Right lobe of liver (tissue), 6 donors: ENCODE measurements at places on chromosomes 7 and 10. TPM values are rescaled to one million over a fixed set of nuclear protein-coding genes. Genes with fewer than 3 reads are reported as not detected.

Gene GIMAP2
- total RNA-seq: 4.8 TPM

Gene PAPOLB
- not detected for total RNA-seq

Gene CRTAC1
- total RNA-seq: not detected

Gene CDNF
- 0.93 TPM for total RNA-seq

Gene DPP6
- total RNA-seq: not detected

Gene TMEM270
- total RNA-seq: not detected

Gene FAM25A
- total RNA-seq: not detected

DNA sequence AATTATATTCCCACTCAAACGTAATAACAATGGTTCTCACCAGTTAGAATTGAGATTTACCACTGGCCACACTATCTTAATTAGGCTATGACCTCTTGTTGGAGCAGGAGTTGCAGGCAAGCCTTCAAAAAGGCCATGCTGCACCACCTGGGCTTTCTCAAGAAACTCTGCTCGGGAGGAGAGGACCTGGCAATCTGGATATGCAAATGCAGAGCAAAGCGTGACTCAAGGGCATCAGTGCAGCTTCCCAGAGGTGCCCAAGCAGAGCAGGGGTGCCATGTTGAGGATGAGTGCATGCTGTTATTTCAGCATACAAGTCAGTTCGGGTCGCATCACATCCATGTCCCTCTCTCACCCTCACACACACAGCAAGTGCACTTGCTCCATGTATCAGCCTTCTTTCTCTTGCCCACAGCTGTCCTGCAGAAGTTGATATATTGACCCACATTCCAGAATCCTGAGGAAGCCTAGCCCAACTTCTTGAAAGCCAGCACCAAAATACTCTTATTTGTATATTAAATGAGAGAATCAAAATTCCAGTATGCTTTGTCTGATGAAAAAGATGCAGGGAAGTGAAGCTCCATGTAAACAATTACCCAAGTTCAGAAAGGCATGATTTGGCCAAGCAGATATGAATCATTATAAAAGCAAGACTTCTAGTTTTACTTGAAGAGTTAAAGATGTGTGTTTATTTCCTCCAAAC is 55.7 kb upstream of the IL6 start:
- no peak for DNase-seq
- H3K4me1 ChIP-seq: no peaks in the 10 kb centered on the region
- H3K4me3 ChIP-seq: no peak overlapping the region
- no peaks in the 10 kb centered on the region for H3K36me3 ChIP-seq
- H3K27me3 ChIP-seq: no peaks in the 10 kb centered on the region
- H3K27ac ChIP-seq: no peak overlapping the region

GRCh38 chr7:11810043-11810625 is 21.9 kb downstream of the THSD7A start:
- H3K36me3 ChIP-seq: no peaks in the 10 kb centered on the region
- no peak overlapping the region for H3K4me3 ChIP-seq
- H3K27ac ChIP-seq: no peak overlapping the region
- H3K4me1 ChIP-seq: no peaks in the 10 kb centered on the region
- H3K27me3 ChIP-seq: no peaks in the 10 kb centered on the region

- peaks cover 11% of the 10 kb centered on the region for H3K4me1 ChIP-seq
- no peak within 1 kb of the TSS for H3K27ac ChIP-seq
- no peak for DNase-seq
- H3K4me3 ChIP-seq: peak within 1 kb of the TSS; percentile 66
Observed at GRCh38 chr10:3067118-3067858, at the start of gene PFKP. PFKP (plus strand) TSS chr10:3067548; CDS start chr10:3067596, 48 bp downstream.

DNA sequence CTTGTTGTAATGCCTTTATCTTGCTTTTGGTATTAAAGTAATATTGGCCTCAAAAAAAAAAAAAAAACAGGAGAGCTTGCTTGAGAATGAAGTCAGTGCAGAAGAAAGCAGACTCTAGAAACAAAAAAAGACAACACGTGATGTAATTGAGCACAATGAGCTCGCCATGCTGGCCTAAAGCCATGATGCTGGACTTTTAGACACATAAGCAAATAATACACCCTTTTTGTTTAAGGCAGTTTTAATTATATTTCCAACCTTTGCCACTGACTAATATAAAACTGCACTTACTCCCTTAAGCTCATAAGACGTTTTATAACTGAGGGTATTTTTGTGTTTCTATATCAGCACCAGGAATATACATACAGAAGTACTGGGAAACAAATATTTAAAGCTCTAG is 798.3 kb downstream of the KCNMA1 start:
- H3K36me3 ChIP-seq: no peaks in the 10 kb centered on the region
- H3K4me1 ChIP-seq: no peaks in the 10 kb centered on the region
- no peaks in the 10 kb centered on the region for H3K27me3 ChIP-seq
- no peak overlapping the region for H3K4me3 ChIP-seq
- no peak for DNase-seq

GRCh38 chr10:25068152-25069058 is 52.0 kb downstream of the THNSL1 start:
- DNase-seq: no peak
- H3K36me3 ChIP-seq: no peaks in the 10 kb centered on the region
- H3K27me3 ChIP-seq: no peaks in the 10 kb centered on the region

- H3K4me1 ChIP-seq: no peaks in the 10 kb centered on the region
- no peaks in the 10 kb centered on the region for H3K36me3 ChIP-seq
- no peaks in the 10 kb centered on the region for H3K27me3 ChIP-seq
Observed at GRCh38 chr10:111703986-111704385, 479.6 kb downstream of the GPAM start.

- H3K4me3 ChIP-seq: no peak overlapping the region
- DNase-seq: no peak
- H3K27ac ChIP-seq: no peak overlapping the region
- H3K36me3 ChIP-seq: no peaks in the 10 kb centered on the region
- H3K4me1 ChIP-seq: no peaks in the 10 kb centered on the region
Observed at GRCh38 chr7:45584261-45585210, 10.4 kb downstream of the ADCY1 start.

DNA sequence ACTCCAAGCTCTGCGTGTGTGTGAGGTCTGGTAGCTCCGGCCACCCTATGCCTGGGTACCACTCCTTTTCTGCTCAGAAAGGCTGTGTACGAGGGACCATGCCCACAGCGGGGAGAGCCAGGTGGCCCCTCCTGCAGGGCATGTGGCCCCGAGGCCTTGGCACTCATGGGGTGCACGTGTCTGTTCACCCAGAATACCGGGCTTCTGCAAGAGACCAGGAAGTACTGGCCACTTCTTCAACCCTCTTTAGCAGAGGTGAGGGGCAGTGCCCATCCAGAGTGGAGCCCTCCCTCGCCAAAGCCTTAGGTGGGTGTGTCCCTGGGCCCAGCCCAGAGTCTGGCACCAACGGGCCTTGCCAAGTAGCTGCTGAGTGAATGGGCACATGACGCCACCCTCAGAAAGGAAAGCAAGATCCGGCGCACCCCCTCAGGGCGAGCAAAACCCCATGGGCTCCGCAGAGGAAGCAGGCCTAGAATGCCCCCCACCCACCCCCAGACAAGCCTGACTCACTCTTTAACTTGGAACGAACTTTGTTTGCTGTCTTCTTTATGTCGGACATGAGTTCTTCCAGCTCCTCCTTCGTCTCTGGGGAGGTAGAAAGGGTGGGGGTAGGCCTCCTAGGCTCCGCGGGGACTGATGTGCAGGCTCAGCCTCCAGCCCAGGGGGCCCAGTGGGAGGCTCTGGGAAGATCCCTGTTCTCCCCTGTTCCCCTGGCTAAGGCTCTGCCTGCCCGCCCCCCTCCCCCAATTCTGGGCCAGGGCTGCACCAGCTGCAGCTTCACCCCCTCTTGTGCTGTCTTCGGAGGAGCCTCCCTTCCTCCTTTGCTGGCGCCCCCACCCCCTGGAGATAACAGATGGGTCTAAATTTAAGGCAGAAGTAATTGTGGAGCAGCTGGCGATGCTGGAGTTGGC is 14.6 kb downstream of the STX1A start:
- no peaks in the 10 kb centered on the region for H3K36me3 ChIP-seq
- H3K27ac ChIP-seq: no peak overlapping the region
- DNase-seq: no peak

- H3K4me3 ChIP-seq: no peak overlapping the region
- H3K27me3 ChIP-seq: no peaks in the 10 kb centered on the region
- no peaks in the 10 kb centered on the region for H3K36me3 ChIP-seq
- H3K4me1 ChIP-seq: no peaks in the 10 kb centered on the region
- no peak for DNase-seq
Observed at GRCh38 chr7:158646766-158647474, 57.7 kb downstream of the NCAPG2 start.

DNA sequence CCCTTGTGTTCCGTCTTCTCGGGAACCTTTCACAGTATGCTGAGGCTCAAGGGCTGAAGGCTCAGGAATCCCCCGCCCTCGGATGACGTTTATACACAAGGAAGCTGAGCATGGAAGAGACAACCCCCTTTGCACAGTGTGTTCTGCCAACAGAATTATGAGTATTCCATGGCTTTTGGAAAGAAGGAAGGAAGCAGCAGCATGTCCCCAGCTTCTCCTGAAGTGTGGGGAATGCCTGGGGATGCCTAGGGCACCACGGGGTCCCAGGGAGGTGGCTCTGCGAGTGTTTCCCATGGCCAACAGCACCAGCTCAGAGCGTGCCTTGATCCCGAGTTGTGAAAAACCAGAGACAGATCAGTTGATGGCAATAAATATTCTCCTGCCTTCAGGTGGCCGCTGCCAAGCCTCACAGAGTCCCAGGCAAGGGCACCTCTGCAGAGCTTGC is 88.8 kb upstream of the DDC start:
- H3K36me3 ChIP-seq: no peaks in the 10 kb centered on the region
- H3K4me1 ChIP-seq: peaks cover 18% of the 10 kb centered on the region
- peak; percentile 37 for DNase-seq
- no peaks in the 10 kb centered on the region for H3K27me3 ChIP-seq
- no peak overlapping the region for H3K27ac ChIP-seq
- no peak overlapping the region for H3K4me3 ChIP-seq

DNA sequence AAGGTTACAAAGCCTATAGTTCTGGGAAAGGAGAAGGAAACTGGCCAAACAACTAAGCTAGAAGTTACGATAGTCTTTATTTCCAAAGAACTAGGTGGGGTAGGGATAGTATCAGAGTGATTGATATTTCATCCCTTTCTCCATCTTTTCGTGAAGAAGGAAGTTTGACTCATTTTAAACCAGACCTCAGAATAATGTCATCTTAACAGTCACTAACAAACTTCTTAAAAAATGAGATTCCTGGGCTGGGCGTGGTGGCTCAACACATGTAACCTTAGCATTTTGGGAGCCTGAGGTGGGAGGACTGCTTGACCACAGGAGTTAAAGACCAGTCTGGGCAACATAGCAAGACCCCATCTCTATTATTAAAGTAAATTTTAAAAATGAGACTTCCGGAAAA is 69.4 kb downstream of the ARL4A start:
- H3K27me3 ChIP-seq: no peaks in the 10 kb centered on the region
- no peaks in the 10 kb centered on the region for H3K4me1 ChIP-seq
- DNase-seq: no peak
- no peaks in the 10 kb centered on the region for H3K36me3 ChIP-seq
- H3K4me3 ChIP-seq: no peak overlapping the region

DNA sequence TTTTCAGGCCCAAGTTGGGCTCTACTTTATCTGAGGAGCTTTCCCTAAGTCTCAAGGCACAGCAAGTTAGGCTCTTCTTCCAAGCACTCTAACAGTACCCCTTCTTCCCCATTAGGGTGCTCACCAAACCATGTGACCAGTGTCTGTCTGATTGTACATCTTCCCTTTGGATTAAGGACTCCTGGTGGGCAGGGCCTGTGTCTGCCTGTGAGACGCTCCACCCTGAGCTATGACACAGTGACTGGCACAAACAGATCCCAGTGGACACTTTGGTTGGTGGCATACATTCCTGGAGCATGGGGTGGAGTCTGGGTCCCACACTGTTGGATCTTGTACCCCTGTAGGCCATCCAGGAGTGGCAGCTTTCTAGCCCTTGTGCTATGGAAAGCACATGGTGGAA is 23.8 kb downstream of the PLPP4 start:
- H3K27me3 ChIP-seq: no peaks in the 10 kb centered on the region
- DNase-seq: no peak
- no peak overlapping the region for H3K4me3 ChIP-seq
- no peaks in the 10 kb centered on the region for H3K4me1 ChIP-seq
- no peak overlapping the region for H3K27ac ChIP-seq

DNA sequence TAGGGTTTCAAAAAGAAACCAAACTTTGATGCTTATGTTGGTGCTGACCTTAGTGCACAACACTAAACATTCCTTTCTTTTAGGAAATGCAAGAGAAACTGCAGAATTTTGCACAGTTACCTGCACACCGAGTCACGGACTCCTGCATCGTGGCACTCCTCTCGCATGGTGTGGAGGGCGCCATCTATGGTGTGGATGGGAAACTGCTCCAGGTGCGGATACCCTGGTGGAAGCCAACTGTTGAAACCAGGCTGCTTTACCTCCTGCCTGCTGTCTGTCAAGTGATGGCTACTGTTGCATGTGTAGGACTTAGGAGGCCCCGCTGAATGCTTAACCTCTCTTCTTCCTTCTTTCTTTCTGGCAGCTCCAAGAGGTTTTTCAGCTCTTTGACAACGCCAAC is 11.7 kb downstream of the CASP2 start:
- peaks cover 2% of the 10 kb centered on the region for H3K36me3 ChIP-seq
- H3K27ac ChIP-seq: no peak overlapping the region
- DNase-seq: peak; percentile 64
- no peaks in the 10 kb centered on the region for H3K4me1 ChIP-seq

DNA sequence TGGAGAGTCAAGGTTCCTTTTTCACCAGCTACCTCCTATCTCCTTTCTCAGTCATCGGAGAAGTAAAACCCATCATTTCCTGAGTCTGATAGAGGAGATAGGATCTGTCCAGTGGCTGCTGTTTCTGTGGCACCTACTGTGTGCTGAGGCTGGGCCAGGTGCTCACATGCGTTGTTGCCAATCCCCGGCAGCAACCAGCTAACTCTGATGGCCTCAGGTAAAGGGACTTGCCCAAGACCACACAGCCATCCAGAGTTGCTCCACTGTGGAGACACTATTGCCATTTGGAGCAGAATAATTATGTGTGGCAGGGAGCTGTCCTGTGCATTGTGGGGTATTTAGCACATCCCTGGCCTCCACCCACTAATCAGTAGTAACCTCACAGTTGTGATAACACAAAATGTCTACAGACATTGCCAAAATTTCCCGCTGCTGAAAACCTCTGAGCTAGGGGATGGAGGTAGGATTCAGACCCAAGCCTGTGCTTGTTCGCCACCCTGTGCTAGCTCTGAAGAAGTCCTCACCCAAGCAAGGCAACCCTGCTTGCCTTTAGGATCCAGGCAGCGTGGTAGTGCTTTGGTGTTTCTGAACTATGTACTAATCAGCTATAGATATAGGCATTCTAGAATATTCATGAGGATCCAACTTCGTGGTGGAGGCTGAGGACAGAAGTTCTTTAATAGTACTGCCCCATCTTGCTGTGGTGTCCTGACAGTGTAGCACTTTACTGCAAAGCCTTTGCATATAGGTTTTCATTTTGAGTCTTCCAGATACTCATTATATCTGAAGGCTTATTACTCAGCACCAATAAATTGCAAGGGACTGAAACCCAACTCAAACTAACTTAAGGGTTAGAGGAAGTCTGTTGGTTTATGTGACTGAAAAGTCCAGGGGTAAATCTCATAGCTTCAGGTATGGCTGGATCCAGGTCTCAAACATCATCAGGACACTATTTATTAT is 164.6 kb downstream of the GRK5 start:
- no peak overlapping the region for H3K27ac ChIP-seq
- no peaks in the 10 kb centered on the region for H3K36me3 ChIP-seq
- no peaks in the 10 kb centered on the region for H3K27me3 ChIP-seq
- no peaks in the 10 kb centered on the region for H3K4me1 ChIP-seq
- no peak for DNase-seq
- H3K4me3 ChIP-seq: no peak overlapping the region
